ENCODE measurements at places on chromosomes 2 and 18. TPM values are rescaled to one million over a fixed set of nuclear protein-coding genes. Genes with fewer than 3 reads are reported as not detected.

The WDPCP gene
- total RNA-seq: 13.8 TPM

The UGT1A5 gene
- not detected for total RNA-seq

The FBXO48 gene
- total RNA-seq: under 0.01 TPM

- peak; percentile 63 for DNase-seq
Measured at GRCh38 chr2:47520302-47520630, 117.3 kb downstream of the MSH2 start.

GRCh38 chr2:45750484-45750883 is 99.0 kb downstream of the PRKCE start:
- DNase-seq: no peak

DNA sequence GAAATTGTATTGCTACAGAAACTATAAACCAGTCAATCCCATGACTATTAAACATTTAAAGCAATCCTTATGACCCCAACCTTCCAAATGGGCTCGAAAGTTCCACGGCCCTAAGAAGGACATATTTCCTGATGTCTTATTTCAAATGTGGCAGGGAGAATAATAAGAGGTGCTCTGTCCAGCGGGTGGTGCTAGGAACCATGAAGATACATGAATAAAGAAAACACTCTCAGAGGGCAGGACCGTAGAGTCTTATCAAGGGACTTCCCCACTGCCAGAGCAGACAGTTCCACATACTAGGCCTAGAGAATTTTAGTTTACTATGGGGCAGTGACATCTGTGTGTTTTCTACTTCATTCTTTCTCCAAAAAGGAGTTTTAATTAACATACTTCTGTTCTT is 187.1 kb upstream of the PIK3C3 start:
- no peak for DNase-seq

DNA sequence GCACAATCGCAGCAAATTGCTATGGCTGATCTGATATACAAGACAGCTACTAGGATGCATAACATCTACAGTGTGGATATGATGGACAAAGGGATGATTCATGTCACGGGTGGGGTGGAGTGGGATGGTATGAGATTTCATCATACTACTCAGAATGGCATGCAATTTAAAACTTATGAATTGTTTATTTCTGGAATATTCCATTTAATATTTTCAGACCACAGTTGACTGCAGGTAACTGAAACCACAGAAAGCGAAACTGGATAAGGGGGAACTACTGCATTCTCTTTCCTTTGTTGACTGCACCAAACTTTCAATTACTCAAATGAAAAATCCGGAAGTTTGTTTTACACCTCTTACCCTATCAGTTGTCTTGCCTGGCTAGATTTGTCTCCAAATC is 94.4 kb upstream of the NEUROD1 start:
- no peak for DNase-seq

DNA sequence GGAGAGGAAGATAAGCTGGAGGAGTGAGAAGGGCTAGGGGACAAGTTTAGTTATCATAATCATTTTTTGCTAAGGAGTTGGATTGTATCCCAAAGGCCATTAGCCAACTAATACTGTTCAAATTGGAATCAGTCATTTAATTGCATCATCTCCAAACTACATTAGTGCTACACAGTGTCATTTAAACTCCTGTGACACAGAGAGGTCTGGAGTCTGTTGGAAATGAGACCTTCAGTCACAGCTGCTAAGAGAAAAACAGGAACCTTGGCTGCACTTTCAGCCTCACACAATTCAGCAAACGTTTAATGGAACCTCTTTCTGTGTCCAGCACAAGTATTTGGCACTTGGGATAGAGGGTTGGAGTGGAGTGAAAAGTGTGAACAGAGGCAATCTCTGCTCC is 175.5 kb upstream of the MGAT5 start:
- no peak for DNase-seq

GRCh38 chr2:42029171-42029570 is 18.6 kb upstream of the PKDCC start:
- DNase-seq: no peak

Measured in G401 (cell line).